ENCODE measurements at places on chromosomes 2 and 18.

DNA sequence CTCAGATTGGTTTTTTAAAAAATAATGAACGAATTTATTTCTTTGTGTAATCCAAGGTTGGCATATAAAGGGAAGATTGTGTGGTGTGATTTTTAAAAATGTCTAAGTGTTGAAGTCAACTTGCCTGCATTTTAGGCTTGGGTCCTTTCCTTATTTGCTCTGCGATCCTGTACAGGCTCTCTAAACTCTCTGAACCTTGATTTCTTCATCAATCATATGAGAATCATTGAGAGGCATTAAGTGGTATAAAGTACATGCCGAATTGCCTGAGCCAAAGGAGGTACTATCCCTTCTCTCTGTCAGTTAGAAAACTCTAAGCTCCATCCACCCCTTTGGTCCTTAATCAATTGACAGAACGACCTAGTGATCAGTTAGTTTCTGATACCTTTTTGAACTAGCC lies 440.4 kb upstream of the MEX3C start:
- DNase-seq: no peak

DNA sequence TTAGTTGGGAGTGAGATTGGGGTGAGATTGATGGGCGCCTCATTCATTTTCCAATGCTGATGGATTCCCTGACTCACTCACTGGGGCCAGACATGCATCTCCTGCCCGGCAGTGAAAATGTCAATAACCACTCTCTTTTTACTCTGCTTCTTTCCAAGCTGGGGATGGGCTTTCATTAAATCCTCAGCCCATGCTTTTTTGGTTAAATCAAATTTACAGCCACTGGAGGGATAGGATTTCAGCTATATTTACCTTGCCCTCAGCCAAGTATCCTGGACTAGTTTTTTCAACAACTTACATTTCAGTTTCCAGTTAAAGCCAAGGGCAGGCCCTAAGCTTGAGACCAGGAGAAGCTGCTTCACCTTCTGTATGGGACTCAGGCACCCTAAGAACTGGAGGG lies 162.8 kb downstream of the TSN start:
- no peak for DNase-seq

- DNase-seq: no peak
Observed at GRCh38 chr18:986051-986450, 81.4 kb downstream of the ADCYAP1 start.

DNA sequence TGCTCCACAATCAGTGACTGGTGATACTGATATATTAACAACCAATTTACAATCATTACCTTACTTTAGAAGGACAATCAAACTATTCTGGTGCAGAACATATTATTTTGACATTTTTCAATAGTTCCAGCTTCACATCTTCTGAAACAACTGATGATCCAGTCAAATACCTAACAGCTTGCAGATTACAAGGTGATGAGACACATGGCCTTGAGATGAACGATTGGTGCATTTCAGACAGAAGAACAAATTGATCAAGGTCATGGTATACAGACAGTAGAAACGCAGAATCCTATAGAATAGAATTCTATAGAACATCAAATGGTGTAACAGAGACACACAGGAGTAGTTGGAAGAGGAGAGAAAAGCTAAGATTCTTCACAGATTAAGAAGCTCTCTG lies 24.8 kb downstream of the SESTD1 start:
- DNase-seq: no peak

- DNase-seq: no peak
Observed at GRCh38 chr18:32237049-32237448, 47.2 kb downstream of the MEP1B start.

DNA sequence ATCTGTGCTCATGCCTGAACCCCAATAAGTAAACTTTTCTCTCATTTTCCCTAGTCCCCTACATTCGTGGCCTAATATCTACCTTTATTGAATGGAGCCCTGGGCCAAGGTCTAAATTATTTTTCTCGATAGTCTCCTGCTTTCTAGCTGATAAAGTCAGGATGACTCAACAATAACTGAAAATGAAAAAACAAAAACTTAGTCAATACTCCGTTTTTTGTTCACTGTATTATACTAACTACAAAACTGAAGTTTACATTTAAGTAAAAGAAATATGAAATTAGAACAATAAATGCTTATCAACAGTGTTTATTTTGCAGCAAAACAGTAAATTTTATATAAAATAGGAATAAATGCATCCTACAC lies 32.2 kb downstream of the AOX1 start:
- no peak for DNase-seq

GRCh38 chr2:99403524-99403923 lies 66.3 kb downstream of the EIF5B start:
- no peak for DNase-seq

DNA sequence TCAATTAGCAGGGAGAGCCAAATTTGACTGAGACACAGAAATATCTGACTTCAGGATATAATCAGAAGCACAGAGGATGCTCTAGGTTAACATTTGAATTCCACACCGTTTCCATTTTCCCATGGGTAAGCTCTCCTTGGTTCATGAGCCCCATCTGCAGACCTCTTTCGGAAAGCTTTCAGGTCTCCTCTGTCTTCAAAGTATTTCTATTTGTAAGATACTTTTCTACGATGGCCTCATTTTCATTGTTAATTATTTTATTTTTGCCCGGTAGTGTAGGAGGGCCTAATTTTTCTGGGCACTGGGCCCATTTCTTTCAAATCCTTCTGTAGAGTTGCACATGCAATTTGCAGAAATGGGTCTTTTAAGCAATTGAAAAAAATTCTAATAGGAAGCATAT lies 53.8 kb downstream of the LRPPRC start:
- no peak for DNase-seq

DNA sequence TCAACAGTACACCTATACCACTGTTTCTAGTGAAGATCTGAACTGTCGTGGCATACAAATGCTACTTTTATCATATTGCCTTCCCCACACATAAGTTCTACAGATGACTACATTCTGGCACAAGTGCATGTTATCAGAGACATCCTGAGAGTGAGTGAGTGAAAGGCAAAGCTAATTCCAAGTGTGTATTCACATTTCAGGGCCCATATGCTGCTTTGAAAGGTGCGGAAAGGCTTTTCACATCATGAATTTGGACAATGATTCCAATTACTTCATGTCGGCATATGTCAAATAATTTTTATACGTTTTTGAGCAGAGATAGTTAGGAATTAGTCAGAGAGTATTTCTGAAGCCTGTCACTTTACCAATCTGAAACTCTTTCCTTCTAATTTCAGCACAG lies 101.7 kb downstream of the GAREM1 start:
- DNase-seq: no peak

Data from suppressor macrophage (primary cell).